ENCODE measurements at places on chromosomes 7 and 10.

DNA sequence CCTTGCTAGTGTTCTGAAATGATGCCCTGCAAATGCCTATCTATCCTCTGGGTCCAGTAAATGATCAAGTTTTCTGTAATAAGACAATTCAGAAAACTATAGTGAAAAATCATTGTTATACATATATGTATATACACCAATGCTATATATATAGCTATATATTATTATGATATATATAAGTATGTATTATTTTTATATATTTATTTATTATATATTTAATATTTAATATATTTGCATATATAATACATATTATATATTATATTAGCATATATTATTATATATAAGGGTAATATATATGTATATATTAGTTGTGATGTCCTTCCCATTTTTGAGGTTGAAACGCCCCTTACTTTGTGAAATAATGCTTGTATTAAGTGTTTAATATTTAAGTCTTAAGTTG is 181.4 kb upstream of the CACNA2D1 start:
- no peak for DNase-seq

GRCh38 chr7:104791080-104791479 is 222.9 kb upstream of the KMT2E start:
- DNase-seq = no peak

- DNase-seq = peak; percentile 61
Observed at GRCh38 chr7:122092964-122093797, 50.9 kb downstream of the AASS start.

DNA sequence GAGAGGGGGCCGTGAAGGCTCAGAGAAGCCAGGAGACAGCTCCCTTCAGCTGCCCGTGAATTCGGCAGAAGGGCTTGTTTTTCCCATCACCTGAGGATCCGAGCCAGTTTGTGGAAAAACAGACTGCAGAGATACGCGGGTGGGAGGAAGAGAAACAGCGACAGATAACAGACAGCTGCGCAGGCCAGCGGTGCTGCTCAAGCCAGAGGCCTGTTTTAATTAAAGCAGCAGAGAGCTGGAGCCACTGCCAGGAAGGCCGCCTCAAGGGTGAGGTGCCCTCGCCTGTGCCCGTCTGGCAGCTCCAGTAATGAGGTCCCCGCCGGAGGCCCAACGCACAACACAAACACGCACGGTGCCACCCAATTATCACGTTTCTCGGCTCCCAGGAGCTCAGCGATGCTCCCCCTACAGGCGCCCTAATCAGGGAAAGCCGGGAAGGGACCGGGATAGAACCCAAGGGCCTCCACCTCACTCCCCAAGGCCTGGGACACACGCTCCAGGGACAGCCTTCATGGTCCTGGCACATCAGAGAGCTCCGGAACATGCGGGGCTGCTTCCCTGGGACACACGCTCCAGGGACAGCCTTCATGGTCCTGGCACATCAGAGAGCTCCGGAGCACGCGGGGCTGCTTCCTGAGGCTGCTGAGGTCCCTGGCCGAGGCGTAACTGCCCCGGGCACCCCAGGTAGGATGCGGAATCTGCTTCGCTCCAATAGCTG is 60.6 kb upstream of the DNAAF5 start:
- DNase-seq = no peak

DNA sequence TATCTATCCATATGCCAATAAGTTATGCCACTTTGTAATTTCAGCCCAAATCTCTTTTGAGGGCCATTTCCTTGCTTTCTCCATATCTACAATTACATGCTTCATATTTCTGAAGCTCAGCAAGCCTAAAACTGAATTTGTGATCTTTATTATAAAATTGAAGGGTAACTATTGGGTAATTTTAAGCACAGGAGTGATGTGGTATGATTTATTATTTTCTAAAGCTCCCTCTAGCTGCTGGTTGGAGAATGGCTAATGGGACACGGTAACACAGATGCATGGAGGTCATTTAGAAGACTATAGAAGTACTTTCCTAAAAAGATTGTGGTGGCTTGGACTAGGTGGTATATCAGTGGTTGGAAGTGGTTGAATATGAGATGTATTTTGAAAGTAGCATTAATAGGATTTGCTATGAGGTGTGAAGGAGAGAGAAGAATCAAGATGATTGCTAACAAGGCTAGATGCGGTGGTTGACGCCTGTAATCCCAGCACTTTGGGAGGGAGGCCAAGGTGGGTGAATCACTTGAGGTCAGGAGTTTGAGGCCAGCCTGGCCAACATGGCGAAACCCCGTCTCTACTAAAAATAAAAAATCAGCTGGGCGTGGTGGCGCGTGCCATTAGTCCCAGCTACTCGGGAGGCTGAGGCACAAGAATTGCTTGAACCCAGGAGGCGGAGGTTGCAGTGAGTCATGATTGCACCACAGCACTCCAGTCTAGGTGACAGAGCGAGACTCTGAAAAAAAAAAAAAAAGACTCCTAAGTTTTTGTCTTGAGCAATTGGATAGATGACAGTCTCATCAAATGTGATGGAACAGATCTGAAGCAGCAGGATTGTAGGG is 13.9 kb downstream of the KLHDC10 start:
- no peak for DNase-seq
